ENCODE measurements at places on chromosomes 2 and 18.

- no peak for DNase-seq
Measured at GRCh38 chr2:127305990-127306585, 12.1 kb upstream of the ERCC3 start.

- DNase-seq: no peak
Measured at GRCh38 chr2:23772684-23773083, 154.2 kb downstream of the ATAD2B start.

- DNase-seq: no peak
Measured at GRCh38 chr18:1013951-1014350, 109.3 kb downstream of the ADCYAP1 start.

GRCh38 chr2:57516698-57517340 lies 529.8 kb upstream of the VRK2 start:
- no peak for DNase-seq

DNA sequence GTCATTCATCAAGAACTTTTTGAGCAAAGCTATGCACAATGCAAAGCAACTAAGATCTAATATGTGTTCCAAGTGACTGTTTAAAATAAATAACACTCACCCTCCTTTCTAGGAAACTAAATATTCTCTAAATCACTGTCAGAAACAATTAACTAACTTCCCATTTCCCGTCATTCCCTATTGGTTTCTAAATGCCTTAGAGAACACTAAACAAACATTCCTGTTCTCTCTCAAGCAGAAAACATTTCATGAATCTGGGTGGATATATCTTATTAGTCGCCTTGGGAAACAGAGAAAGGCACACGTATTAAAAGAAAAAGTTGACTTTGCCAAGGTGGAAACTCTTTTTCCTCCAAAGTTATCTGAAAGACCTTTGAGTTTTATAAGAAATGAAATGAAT lies 735.2 kb downstream of the MBD2 start:
- no peak for DNase-seq

DNA sequence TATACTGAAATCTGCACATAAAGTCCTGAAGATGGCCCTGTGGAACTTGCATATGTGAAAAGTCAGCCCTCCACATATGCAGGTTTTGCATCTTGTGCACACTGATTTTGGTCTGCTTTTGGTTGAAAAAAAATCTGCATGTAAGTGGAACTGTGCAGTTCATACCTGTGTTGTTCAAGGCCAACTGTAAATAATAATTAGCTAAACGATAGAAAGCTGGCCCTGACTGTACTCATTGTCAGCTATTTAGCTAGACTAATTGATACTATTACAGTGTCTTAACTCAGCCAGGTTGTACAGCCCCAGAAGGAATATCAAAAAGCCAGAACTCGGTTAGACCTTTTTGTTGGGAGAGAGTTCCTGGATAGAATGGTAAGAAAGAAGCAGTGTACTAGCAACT lies 54.5 kb downstream of the EHBP1 start:
- DNase-seq: no peak

- no peak for DNase-seq
Measured at GRCh38 chr18:7147399-7147798, 29.8 kb upstream of the LAMA1 start.

DNA sequence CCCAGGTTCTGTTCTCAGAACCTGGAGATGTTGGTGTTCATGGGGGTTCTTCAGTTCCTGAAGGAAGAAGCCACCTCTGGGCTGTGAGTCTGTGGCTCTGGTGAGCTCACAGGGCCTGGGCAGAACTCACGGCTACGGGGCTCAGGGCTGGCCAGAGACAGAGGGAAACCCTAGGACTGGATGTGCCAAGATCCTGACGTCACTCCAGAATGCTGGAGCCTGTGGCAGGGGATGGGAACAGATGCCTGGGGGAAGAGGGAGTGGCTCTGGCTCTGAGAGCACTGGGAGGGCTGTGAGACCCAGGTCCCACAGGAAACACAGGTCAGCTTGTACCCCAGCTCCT lies at the start of gene OTOF:
OTOF (minus strand) TSS at position 214 of the 343 bp plus-strand sequence.
- DNase-seq: no peak

GRCh38 chr2:149420053-149420963 lies 89.9 kb downstream of the LYPD6 start:
- DNase-seq: no peak

DNA sequence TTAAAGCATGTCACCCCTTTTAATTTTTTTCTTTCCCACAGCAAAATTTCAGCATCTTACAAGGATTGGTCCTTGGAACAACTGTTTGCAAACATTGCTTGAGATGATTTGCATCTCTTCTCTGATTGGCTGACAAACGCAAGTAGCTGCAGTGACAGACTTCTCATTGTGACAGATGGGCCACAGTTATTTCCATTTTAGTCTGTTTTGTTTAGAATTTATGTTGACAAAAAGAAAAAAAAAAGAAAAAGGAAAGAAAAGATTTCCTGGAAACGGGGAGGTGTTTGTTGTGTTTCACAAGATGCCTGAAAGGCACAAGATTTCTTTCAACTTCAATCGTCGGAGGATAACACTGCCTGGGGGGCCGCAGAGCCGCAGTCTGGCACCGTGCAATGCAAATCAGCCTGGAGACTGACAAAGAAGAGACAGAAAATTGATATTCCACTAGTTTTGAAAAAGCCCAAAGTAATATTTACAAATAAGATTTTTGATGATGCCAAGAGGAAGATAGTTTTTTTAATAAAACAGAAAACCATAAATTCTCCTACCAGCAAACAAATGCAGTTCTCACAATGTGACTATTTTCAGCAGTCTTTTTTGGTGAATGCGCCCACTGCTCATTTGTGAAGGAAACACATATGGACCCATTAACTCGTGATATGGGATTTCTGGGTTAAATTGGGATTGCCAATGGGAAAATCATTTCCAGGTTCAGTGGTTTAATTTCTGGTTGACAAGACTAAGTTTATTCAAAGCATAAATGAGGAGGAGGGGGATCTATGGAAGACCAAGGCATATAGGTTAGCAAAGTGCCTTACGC lies 296.2 kb upstream of the SMIM21 start:
- DNase-seq: no peak

DNA sequence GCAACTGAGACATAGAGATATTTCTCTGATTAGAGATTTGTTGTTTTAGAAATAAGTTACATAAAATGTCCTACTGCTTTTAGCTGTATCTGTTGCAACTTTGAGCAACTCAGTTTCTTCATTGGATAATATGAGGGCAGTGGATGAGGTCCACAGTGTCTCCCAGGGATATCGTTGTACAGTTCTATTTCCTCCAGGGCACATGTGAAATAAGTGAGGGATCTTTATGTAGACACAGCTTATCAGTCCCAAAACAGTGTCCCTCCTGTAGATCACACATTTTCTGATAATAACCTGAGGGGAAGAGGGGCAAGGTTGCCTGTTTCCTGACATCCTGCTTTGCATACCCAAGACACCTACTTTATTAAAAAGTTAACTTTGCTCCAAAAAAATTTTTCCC lies 1231.2 kb upstream of the ZEB2 start:
- no peak for DNase-seq

GRCh38 chr2:100066246-100066645 lies 76.1 kb downstream of the AFF3 start:
- DNase-seq: no peak

DNA sequence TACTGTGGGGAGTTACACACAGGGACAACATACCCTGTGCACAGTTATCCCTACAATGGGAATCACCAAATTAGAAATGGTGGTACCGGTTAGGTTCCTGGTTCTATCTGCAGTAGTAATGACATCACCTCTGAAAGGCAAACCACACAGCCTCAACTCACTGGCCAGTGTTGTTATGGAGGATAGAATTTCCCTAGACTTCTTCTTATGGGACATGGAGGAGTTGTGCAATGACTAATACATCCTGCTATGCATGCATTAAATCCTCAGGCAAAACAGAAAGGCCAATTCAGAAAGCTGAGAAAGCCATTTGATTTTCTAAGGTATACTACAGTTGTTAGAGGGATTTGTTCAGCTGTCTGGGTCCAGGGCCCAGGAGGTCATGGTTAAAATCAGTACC lies 439.3 kb downstream of the TMX3 start:
- DNase-seq: no peak

GRCh38 chr2:31414601-31415241 lies at the start of gene XDH:
XDH (minus strand) TSS chr2:31414742; CDS start chr2:31414666, 76 bp downstream.
- DNase-seq: no peak

DNA sequence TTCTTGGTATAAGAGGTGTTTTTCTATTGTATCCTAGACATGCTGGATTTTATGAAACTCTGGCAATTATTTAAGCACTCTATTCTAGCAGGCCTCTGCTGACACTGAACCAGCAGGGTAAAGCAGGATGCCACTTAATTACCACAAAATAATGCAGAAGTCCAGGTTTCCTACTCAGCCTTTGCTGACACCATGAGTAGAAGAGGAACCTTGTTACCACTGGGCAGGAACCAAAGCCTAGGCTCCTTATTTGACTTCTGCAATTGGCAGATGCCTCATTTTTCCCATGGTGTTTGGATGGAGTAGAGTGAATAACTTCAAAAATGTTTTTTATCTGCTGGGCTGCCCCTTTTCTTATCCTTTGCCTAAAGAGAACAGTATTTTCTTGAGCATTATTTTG lies 60.8 kb downstream of the THNSL2 start:
- DNase-seq: no peak

DNA sequence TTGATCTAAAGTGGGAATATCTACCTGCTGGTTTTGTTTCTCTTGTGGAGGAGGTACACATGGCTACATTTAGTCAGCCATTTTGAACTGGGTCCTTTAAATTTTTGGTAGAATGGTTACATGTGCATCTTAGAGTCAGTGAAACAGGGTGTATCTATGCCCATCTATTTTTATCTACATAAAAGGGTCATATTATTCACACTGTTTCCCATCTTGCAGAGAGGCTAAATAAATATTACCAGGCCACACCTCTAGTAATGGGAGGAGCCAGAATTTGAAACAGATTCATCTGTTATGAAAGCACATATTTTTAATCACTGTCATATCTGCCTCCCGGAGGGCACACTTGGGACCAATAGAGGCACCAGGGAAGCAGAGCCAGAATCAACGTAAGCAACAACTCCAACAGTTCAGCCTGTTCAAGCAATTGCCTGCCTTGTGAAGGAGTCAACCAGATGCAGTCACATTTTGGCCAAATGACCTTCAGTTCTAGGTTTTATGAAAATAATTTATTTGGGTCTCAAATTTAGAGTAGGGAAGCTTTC lies 376.8 kb downstream of the TSN start:
- DNase-seq: no peak

GRCh38 chr18:26383454-26384270 lies 157.4 kb downstream of the TAF4B start:
- DNase-seq: no peak

GRCh38 chr2:43408407-43409160 lies 182.2 kb upstream of the ZFP36L2 start:
- no peak for DNase-seq

DNA sequence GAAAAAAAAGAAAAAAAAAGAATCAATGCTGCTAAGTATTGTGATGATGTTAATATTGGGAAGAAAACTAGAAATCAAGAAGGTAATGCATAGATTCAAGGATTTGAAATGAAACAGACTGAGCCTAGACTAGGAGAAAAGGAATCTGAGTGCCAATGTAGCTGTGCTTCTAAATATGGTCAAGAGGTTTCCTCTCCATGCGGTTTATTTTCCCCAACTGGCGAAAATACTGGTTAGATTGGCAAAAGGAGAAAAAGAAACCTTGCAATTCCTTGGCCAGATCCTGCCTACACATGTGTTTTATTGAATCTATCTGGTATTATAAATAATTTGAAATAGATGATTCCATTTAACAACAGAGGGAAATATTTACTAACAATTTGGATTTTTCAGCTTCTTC lies 5.7 kb downstream of the SCN3A start:
- DNase-seq: no peak

GRCh38 chr18:50065527-50065926 lies 129.4 kb downstream of the MYO5B start:
- DNase-seq: no peak

DNA sequence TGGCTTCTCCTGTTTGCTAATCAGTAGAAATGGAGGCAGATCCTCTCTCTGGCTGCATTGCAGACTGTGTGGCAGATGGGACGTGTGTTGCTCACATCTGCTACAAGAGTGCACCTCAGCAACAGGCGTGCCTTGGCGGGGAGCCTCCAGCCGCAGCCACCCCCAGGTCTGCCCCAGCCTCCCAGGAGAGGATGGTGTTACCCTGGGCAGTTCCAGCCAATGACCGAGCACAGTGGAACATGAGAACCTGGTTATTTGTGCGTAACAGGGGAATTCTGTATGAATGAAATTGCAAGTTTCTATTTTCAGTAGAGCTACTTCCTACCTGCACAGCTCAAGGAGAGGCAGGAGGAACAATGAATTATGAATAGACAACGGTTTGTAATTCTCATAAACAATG lies 130.6 kb upstream of the CBLN2 start:
- no peak for DNase-seq

- DNase-seq: no peak
Measured at GRCh38 chr18:34627137-34627920, 82.8 kb upstream of the DTNA start.

DNA sequence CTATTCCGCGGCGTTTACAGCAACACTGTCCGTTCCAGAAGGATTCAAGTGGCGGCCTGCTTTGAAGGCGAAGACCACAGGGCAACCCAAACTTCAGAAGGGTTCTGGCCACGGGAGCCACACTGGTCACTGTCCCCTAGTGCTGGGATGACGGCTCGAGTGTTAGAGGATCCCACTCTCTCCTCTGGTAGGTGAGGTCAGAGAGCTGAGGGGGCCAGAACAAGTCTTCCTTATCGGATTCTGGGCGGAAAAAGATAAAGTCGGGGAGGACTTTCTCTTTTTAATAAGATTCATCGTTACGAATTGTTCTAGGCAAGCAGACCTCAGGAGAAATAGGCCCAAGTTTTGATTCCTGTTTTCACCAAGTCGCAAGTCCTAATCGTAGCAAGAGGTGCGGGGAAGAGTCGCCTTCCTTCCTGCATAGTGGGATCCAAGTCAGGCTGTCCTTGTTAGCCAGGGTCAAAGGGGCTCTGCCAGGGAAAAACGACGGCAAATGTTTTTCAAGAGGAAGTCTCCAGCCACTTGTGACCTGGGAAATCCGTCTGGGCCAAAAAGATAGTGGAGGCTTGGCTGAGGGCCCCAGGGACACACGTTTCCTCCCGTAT lies 864 bp upstream of the MYL12A start:
- DNase-seq: peak; percentile 55

DNA sequence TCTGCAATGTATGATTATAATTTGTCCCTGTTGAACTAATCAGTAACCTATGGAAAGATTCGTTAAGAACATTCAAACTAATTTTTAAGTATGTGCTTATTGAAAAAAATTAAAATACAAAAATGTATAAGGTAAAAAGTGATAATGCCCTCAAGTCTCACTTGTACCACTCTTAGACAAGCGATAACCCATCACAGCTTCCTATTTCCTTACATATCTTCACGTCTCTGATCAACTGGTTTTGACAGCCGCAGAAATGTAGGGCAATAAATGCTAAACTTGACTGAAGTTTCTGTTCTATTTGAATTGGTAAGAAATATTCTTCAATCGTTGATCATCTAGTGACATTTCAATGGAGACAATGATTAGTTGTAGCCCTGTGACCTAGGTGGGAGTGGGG lies 112.5 kb downstream of the TCF4 start:
- DNase-seq: no peak

Measured in activated T-cell treated with anti-CD3 and anti-CD28 coated beads, Interleukin-2, amount 50 U/mL, for 24 hours (primary cell).